ENCODE measurements at places on chromosomes 11 and 22.

DNA sequence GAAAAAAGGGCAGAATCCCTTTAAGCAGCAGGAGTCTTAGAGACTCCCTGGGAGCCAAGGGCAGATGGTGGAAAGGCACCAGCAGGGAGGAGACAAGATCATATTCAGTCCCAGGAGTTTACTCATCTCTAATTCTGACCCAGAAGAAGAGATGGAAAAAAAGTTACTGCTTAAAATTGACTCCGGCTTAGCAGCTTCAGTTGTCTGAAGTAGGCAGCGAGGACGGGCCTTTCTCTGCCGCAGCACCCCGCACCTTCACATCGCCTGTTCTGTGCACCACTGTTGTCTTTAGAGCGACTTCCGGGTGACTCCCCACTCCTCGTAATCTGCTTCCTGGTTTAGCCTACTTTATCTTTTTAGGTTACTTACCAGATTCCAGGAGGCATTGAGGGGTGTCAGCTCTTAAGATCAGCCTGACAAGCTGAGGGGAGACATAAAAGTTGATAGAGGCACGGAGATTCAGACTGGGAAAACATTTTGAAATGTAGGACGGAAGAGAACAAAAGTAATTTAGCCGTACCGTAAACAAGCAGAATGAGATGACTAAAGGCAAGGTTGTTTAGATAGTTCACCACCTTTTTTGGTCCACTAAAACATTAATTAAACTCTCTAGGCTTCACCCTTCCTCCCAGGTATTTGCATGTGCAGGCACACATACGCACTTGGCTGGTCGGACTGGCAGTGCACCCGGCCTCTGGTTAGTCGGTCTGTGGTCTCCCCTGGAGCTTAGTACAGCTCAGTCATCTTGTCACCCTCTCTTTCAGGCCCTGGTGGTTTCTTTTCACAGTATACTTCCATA is 74.3 kb downstream of the CECR2 start:
- no peak for DNase-seq

GRCh38 chr11:10634407-10634806 is 59.1 kb downstream of the IRAG1 start:
- no peak for DNase-seq

- no peak for DNase-seq
Measured at GRCh38 chr22:37014835-37015586, 4.2 kb downstream of the TST start.

DNA sequence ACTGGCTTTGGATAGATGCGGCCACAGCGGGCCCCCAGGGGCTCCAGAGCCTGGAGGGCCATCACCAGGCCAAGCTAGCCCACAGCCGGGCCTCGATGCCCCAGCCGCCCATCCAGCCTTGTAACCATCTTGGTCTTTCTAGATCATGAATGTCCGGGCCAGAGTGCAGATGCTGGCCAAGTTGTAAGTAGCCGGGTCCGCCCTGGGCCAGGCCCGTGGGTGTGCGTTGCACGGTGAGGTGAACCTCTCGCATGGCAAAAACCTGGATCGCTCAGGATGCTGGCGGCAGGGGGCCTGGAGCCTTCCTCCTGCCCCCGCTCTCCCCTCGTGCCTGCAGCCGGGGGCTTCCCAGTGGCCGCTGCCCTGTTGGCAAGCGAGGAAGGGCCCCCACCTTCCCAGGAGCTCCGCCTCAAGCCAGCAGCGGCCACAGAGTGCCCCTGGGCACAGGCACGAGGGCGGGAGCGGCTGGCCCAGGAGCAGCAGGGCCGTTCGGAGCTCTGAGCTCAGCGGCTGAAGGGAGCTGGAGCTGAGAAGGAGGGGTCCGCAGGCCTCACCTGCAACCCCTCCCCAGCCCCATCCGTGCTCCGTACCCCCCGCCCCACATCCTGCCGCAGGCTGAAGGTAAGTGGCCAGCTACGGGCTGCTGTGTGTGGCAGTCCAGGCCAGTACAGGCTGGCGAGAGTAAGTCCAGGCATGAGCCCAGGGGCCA is 10.9 kb upstream of the MRPL23 start:
- no peak for DNase-seq

DNA sequence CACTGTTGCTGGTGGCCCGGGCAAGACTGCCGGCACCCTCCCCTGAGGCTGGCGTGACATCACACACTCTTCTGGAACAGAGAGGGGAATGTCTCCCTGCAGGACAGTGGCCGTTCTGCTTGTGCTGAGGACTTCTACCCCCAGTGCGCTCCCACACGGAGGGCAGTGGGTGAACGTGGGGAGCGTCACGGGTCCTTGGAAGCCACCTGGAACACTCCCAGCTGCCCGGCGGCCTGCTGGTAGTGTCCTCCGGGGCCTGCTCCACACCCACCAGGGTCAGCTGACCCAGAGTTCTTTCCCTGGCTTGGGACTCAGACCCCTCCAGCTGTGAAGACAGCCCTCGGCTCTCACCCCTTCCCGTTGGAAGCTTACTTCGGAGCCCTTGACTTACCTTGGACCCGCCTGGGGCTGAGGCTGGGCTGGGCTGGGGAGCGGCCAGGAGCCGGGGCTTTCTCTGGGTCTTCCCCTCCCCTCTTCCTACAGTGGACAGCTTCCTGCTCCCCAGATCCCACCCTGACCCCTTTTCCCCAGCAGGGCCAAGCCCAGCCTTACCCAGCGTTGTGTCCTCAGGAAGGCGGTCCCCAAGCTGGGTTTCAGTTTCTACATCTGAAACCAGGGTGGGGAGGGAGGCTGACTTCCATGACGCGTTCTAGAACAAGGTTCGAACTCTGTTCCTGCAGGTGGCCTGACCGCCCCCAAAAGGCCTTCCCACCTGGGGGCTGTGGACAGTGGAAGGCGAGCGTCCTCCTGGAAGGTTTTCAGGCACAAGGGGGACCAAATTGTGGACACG is 14.8 kb upstream of the GAL start:
- DNase-seq: no peak

DNA sequence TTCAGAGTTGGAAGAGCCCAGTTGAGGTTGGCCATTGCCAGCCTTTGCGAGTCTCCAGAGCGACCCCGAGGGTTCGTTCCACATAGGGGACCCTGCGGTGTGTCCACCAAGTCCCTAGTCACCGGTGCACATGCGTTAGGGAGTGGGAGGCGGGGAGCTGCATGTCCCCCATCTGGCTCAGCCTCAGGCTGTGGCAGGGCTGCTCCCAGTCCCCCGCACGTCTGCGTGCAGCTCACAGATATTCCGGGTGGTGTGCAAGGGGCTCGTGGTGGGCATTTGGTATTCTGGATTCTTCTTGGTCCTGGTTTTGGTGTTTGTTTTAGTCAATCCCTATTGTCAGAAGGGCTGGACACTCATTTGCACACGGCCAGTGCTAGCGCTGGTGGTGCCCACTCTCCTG is 48.8 kb downstream of the MUC6 start:
- DNase-seq: no peak

All from activated CD4-positive, alpha-beta T cell treated with anti-CD3 and anti-CD28 coated beads for 1 hour (primary cell).